ENCODE measurements at places on chromosomes 7 and 10. TPM values are rescaled to one million over a fixed set of nuclear protein-coding genes. Genes with fewer than 3 reads are reported as not detected.

Gene TMEM139
- total RNA-seq: 0.73 TPM

Gene ITGB8
- not detected for total RNA-seq

Gene MALRD1
- not detected for total RNA-seq

- H3K27ac ChIP-seq: no peak overlapping the region
- DNase-seq: peak; percentile 34
- H3K4me3 ChIP-seq: no peak overlapping the region
- H3K4me1 ChIP-seq: peaks cover 24% of the 10 kb centered on the region
- no peaks in the 10 kb centered on the region for H3K27me3 ChIP-seq
- peaks cover 14% of the 10 kb centered on the region for H3K36me3 ChIP-seq
Observed at GRCh38 chr7:131040467-131040932, 287.2 kb upstream of the MKLN1 start.

GRCh38 chr10:114576132-114576487, 82.0 kb downstream of the ABLIM1 start:
- H3K4me1 ChIP-seq: no peaks in the 10 kb centered on the region
- H3K36me3 ChIP-seq: no peaks in the 10 kb centered on the region
- H3K4me3 ChIP-seq: no peak overlapping the region
- DNase-seq: no peak

DNA sequence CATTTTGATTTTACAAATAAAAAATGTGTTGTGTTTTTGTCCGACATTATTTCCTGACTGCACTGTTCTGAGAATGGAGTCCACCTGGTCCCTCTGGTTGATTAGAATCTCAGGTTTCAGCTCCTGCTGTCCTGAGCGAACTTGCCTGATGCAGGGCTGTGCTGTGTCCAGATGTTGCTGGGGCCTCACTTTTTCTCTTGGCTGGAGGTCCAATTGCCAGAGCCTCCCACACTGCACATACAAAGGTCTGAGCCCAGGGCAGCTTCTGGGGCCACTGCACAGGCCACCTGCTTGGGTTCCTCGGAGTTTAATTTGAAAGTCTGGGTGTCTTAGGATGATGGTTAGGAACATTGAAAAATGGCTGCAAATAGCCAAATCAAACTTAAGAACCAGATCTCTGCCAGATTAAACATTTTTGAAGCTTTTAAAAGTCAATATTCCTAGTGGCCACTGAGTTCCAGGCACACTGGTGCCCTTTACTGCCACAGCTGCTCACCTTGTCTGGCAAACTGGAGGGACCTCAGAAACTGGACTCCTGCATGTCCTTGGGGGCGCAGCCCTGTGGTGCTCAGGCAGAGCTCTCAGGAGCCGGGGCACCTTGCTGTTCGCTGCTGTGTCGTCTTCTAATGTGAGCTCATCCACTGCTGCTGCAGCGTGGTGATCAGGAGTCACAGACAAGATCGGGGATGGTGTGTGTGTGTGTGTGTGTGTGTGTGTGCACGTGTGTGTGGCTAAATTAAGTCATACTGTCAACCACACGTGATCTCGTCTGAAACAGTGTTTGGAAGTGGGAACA, 75.0 kb downstream of the WDR37 start:
- peaks cover 9% of the 10 kb centered on the region for H3K4me1 ChIP-seq
- H3K36me3 ChIP-seq: peaks cover 30% of the 10 kb centered on the region
- H3K4me3 ChIP-seq: no peak overlapping the region
- peaks cover 2% of the 10 kb centered on the region for H3K27me3 ChIP-seq
- DNase-seq: no peak

GRCh38 chr7:121504482-121504881, 108.4 kb upstream of the FAM3C start:
- peaks cover 31% of the 10 kb centered on the region for H3K36me3 ChIP-seq
- H3K4me1 ChIP-seq: peaks cover 20% of the 10 kb centered on the region
- DNase-seq: no peak

All from activated T-helper 1 cell treated with anti-CD3 and anti-CD28 coated beads, Interleukin-12 subunit alpha, Interleukin-12 subunit beta, Interleukin-2, Interleukin-4 antibody, amounts not matched to agents 30 ng/mL and 10 ng/mL and 1 ng/mL, durations not matched to agents 14 hours and 24 hours and 36 hours (primary cell).